ENCODE measurements at places on chromosomes 7 and 10. TPM values are rescaled to one million over a fixed set of nuclear protein-coding genes. Genes with fewer than 3 reads are reported as not detected.

DNA sequence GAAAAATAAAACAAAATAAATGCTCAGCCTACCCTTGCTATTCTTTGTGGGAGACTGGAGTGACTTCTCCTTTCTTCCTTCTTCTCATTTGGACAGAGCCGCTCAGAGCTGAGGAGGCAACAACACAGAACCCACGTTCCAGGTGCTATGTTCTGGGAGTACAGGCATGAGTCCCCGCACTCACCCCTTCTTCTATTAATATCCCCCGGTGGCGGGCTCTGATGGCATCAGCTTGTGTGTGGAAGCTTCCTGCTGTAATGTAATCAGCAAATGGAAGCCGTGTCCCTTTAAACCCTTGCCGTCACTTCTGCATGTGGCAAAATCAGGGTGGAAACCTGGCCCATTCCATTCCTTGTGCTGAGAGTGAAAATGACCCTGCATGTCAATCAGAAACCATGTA is 116.9 kb upstream of the ADARB2 start:
- no peak for DNase-seq

- DNase-seq, result no peak
Measured at GRCh38 chr10:112605063-112605462, 158.0 kb downstream of the VTI1A start.

UCN3 gene
- total RNA-seq, result not detected

DNA sequence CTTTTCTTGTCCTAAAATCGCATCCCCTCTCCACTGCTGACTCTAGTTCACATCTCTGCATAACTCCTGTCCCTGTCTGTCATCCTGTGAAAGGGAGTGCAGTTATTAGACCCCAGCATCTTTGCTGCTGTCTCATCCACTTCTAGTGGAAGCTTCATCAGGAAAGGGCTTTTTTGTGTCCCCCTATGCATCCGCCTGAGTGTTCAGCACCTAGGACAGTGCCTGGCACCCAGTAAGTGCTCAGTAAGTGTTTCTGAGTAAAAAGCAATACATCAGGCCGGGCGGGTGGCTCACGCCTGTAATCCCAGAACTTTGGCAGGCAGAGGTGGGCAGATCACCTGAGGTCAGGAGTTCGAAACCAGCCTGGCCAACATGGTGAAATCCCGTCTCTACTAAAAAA is 211.8 kb upstream of the FOXK1 start:
- no peak for DNase-seq

GIMAP6 gene
- 35.9 TPM for total RNA-seq

CYP3A7 gene
- not detected for total RNA-seq

GRCh38 chr7:155731380-155731779 is 80.9 kb downstream of the SHH start:
- no peak for DNase-seq

DNA sequence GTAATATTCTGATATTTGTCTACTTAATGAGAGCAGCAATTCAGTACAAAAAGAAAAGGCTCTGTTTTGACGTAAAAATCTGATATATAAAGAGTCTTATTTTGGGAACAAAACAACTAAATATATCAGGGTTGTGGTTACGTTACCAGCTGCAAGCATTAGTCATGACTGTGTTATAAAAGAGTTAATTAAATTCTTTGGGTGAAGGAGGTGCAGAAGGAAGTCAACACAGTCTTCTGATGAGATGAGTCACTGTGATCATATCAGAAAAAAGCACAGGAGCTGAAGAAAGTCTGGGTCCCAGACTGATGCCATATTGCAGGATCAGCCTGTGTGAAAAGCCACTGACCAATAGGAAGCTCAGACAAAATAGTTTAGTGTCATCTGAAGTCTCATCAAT is 234.3 kb upstream of the TEX47 start:
- DNase-seq, result no peak

NPY gene
- total RNA-seq, result not detected

ERLIN1 gene
- 17.5 TPM for total RNA-seq

INA gene
- total RNA-seq, result not detected

DNA sequence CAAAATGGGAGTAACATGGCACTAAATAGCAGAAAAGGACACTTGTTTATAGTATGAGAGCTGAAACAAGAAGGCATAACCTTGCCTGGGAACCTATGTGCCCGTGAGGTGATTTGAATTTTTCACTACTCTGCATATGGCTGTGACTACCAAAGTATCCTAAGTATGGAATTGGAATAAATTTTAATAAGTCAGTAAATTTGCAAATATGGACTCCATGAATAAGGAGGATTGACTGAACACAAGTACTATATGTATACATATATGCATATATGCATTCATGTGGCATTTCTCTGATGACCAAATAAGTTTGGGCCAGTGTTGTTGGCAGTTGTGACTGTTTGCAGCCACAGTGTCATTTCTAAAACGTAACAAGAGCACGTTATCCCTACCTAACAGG is 34.5 kb downstream of the PRR15 start:
- DNase-seq, result no peak

- DNase-seq, result no peak
Measured at GRCh38 chr10:91627344-91628102, 5.3 kb downstream of the PPP1R3C start.

- no peak for DNase-seq
Measured at GRCh38 chr7:20412032-20412431, 81.3 kb downstream of the ITGB8 start.

SPDYE16 gene
- 0.10 TPM for total RNA-seq

- no peak for DNase-seq
Measured at GRCh38 chr7:120949393-120949911, 1.1 kb upstream of the ING3 start.

COL17A1 gene
- total RNA-seq, result not detected

CCDC172 gene
- not detected for total RNA-seq

GRCh38 chr7:30702200-30702599 is 19.9 kb upstream of the CRHR2 start:
- no peak for DNase-seq

- DNase-seq, result no peak
Measured at GRCh38 chr10:100291356-100291755, 4.9 kb upstream of the BLOC1S2 start.

DNA sequence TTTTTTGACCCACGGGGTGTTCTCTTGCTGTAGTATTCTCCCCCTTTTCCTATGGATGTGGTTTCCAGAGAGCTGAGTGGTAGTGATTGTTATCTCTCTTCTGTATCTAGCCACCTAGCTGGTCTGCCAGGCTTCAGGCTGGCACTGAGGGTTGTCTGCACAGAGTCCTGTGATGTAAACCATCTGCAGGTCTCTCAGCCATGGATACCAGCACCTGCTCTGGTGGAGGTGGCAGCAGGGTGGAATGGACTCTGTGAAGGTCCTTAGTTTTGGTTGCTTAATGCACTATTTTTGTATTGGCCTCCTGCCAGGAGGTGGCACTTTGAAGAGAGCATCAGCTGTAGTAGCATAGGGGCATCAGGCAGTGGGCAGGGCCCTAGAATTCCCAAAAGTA is 851 bp downstream of the HYAL4 start:
- no peak for DNase-seq
